ENCODE measurements at places on chromosomes 6 and 20.

- DNase-seq: no peak
Measured at GRCh38 chr6:87656857-87657256, 45.2 kb downstream of the AKIRIN2 start.

DNA sequence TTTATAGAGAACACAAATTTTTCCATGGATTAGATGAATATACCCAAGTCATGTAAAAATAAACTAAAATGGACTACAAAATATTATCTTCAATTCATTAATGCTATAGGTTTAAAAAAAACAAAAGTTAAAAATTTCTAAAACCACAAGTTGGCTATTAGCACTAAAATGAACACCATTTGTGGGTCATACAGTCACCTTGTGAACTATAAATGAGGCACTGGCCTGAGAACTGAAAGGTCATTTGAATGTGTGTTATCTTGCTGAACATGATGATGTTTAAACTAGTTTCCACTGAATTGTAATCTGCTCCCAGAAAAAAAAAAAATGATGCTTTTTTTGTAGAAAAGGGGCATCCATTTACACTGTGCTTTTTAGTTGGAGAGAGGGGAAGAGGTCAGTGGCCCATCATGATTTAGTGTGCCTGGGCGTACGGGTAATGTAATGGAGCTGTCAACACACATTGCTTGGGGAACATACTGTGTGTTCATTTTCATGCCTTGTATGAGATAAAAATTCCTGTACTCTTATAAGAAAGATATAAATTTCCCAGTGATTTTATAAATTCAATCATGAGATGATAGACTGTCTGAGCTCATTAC lies 96.6 kb upstream of the FKBP1C start:
- DNase-seq: no peak

GRCh38 chr20:46826343-46826984 lies 68.2 kb upstream of the EYA2 start:
- DNase-seq: no peak

GRCh38 chr6:30818391-30818841 lies 65.9 kb upstream of the DDR1 start:
- DNase-seq: no peak

DNA sequence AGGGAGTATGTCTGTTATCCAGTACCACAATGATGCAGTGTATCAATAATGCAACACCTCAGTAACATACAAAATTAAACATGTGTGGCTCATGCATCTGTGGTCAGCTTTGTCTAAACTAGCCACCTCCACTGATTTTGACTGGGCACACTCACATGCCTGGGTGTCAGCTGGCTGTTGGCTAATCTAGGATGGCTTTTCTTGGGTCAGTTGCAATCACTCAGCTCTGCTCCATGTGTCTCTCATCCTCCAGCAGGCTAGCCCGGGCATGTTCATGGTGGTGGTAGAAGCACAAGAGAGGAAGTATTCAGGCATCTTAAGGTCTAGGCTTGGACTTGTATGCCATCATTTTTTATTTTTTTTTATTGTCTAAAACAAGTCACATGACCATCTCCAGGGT lies 59.3 kb upstream of the JAG1 start:
- DNase-seq: no peak

GRCh38 chr6:142740449-142740848 lies 204.5 kb downstream of the HIVEP2 start:
- DNase-seq: no peak

DNA sequence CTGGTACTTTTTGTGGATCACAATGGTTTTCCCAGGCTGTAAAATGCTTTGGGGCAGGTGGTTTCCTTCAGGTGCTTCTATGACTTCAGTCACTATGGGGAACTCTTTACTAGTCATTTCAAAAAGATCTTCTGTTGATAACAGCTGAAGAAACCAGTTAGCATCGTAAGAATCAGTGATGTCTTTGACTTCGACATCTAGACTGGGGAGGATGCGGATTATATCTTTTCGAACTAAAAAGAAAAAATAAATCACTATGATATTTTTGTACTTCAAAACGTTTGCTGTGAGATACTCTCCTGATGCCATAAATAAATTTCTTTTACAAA lies 87.2 kb downstream of the THEMIS start:
- no peak for DNase-seq

- DNase-seq: no peak
Measured at GRCh38 chr6:88472851-88473525, 306.8 kb upstream of the CNR1 start.

- DNase-seq: peak; percentile 51
Measured at GRCh38 chr6:57021086-57021720, 25.3 kb upstream of the KIAA1586 start.

DNA sequence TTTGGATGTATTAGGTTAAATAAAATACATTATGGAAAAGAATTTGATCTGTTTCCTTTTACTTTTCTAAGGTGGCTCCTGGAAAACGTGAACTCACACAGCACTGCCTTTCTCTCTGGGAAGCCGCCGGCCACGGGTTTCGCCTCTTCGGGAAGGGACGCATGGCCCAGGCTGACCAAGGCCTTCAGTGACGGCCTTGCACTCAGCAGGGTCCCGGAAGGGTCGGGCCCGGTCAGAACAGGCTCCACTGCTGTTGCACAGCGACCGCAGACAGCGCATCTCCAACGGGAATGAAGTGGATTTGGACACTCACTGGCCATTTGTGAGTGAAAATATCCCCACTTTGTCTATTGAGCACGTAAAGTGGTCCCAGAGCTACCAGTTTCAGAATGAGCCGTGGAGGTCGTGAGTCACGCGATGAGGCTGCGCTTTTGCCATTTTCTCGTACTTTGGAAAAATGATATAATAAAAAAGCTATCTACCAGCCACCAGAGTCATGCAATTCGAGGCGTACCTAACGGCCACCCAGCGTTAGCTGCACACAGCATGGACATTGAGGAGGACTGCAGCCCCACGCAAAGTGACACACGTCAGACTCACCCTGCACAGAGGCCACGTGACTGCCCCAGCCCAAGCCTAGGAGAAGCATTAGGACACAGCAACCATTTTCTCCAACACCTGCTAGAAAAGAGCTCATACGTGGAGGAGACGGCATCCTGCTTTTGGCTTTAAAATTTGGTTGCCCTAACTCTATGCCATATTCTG lies 244.3 kb downstream of the TTLL2 start:
- DNase-seq: no peak

- DNase-seq: no peak
Measured at GRCh38 chr20:53617791-53618489, 24.3 kb upstream of the ZNF217 start.

DNA sequence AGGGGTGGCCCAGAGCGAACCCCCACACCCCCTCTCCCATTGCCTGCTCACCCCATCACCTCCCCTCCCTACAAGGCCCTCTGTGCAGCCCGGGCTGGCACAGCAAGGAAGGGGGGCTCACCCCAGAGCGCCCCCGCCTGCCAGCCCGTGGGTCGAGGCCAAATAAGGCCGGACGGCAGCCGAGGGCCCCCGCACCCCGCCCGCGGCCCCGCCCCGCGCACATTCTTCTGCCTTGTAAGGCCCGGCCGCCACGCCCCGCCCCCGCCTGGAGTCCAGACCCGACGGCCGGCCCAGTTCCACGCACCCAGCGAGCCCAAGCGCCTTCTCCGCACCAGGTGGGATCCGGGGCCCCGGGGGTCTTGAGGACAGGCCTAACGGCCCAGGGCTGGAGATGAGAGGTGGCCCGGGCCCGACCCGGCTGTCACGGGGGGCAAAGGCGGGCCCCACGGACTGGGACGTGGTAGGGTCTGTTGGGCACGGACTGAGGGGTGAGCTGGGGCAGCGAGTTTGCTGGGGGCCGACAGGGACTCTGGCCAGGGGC lies at the start of gene MYL9:
Gene MYL9, plus strand, starts transcription at position 293 of the 541 bp plus-strand sequence. CDS start 3,366 bp downstream, outside the sequence.
- no peak for DNase-seq

DNA sequence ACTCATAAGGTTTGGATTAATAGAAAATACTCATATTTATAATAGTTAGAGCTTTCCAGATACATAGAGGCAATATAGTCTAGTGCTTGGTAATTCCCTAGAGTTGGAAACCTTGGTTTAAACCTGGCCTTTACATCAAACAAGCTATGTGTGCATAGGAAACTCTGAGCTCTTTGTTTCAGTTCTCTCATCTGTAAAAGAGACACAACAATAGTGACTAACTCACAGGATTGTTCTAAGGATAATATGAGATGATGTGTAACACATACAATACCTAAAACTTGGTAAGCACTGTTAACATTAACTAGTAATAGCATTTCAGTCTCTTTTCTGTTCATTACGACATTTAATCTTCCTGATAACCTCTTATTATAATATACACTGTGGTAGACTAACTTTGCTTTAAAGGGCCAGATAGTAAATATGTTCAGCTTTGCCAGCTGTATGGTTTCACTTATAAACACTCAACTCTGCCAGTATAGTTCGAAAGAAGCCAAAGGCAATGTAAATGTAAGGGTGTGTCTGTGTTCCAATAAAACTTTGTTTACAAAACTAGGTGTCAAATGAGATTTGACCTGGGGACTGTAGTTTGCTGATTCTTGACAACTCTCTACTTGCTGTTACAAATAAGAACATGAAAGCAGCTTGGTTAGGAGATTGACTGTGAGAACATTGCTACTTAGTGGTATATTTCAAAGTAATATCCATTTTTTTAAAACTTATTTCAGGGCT lies 370.6 kb upstream of the FLRT3 start:
- DNase-seq: no peak

- no peak for DNase-seq
Measured at GRCh38 chr6:81785377-81785776, 32.9 kb upstream of the TENT5A start.

DNA sequence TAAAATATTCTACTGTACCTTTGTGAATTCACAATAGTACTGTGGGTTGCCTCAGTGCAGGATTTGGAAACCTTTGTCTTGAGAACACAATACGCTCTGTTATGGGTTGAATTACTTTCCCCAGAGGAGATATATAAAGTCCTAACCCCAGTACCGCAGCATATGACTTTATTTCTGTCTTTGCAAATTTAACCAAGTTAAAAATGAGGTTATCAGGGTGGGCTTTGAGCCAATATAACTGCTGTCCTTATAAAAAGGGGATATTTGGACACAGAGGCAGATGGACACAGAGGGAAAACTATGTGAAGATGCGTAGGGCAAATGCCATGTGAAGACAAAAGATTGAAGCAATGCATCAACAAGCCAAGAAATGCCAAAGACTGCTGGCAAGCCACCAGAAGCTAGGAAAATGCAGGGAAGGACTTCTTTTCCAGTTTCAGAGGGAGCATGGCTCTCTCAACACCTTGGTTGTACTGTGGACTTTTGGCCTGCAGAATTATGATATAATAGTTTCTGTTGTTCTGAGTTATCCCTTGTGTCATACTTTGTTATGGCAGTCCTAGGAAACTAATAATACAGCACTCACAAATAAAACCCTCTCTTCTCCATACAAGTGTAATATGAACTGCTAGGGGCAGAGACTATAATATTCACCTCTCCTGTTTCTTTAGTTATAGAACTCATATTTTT lies 292.6 kb upstream of the SPTLC3 start:
- DNase-seq: no peak

DNA sequence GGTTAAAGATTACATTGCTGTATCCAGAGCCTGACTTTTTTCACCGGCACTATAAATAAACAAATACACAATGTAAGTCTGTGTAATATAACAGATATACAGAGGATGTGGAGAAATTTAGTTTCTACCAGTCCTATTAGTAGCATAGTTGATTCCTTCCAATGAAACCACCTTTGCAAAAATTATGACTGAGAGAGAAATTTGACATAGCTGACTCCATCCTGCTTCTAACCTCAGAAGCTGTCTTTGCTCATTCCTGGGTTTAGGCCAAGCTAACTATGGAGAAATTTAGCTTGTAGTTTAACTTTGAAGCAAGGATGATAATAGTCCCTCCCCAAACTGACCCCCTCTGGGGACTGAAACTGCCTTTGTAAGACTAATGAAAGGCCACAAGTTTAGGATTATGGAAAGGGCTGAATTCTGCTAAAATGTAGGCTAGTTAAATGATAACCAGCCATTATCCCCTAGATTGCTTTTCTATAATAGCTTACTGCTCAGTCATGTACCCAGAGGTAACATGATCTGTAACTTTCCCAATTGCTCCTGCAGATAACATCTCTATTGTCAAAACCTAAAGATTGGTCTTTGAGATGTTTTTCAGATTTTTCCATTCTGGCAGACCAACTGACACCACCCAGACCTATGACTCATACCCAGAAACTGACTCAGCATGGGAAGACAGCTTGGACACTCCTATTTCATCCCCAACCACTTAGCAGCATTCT lies 172.8 kb upstream of the ARG1 start:
- peak; percentile 18 for DNase-seq

GRCh38 chr6:26493258-26493657 lies 6.8 kb upstream of the BTN1A1 start:
- DNase-seq: no peak

DNA sequence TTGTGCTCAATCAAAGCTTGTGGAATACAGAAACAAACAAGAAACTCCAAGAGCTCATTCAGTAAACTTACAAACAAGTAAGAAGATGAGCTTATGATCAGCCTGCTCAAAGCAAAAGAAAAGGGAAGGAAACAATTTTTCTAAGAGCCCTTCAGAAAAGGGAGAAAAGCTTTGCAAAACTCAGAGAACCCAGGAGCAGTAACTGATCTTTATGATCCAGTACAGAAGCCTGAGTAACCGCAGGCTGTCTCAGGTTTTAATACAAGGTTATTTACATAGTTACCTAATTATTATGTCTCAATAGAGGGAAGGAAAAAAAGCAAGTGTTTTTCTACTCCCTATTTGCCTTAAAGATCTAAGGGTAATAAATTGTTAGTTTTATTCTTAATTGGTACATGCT lies 226.5 kb downstream of the MAFB start:
- DNase-seq: no peak

DNA sequence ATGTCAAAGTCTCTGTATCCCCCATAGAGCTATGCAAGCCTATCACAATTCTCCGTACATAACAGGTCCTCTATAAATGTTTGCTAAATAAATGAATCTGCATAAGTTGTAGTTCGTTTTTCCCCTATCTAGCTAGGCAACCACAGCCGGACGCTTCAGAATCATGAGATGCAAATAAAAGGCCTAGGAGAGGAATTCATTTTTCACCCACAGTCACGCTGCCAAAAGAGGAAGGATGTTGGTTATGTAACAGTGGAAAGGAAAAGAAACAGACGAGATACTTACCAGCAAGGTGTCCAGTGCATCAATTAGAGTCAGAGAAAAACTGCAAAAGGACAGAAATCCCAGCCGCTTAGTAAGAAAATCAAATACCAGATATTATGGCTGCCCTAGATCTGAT lies 2.4 kb downstream of the EDEM2 start:
- DNase-seq: no peak

DNA sequence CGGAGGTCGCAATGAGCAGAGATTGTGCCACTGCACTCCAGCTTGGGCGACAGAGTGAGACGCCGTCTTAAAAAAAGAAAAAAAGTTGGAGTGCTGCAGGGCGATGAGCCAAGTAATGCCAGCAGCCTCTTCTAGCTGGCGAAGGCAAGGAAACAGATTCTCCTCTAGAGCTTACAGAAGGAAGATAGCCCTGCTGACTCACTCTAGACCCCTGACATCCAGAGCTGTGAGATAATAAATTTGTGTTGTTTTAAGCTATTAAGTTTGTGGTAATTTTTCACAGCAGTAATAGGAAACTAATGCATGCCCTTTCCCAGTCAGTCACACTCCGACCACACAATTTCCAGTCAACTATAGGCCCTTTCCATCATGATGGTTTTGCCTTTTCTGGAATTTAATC lies 16.4 kb downstream of the PRSS16 start:
- DNase-seq: no peak

GRCh38 chr20:33672426-33673113 lies 1.7 kb downstream of the NECAB3 start:
- DNase-seq: no peak

GRCh38 chr6:160215232-160215631 lies 43.4 kb downstream of the SLC22A2 start:
- no peak for DNase-seq

All from HCT116 (cell line).